ENCODE measurements at places on chromosomes 3 and 15.

GRCh38 chr15:70525551-70525950 is 237.8 kb downstream of the UACA start:
- no peak for DNase-seq

DNA sequence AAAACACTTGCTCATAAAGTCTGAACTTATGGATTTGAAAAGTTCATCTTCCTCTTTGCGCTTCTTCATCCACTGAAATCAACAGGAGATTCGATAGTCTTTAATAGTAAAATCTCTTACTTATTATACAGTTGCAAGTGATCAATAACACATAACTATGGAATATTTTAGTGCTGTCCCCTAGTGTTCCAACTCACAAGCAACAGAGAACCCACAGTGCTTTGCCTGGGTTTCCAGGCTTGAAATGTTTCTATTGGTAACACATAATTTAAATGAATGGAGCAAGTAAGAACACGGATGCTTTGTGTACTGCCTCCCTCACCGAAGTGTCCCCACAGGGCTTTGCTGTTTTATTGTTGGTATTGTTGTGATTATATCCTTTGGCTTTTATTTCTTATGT is 93.5 kb downstream of the WDR72 start:
- DNase-seq: no peak

GRCh38 chr15:60551781-60552161 is 72.8 kb upstream of the ICE2 start:
- DNase-seq: no peak

GRCh38 chr3:53103397-53104296 is 26.6 kb downstream of the RFT1 start:
- no peak for DNase-seq

DNA sequence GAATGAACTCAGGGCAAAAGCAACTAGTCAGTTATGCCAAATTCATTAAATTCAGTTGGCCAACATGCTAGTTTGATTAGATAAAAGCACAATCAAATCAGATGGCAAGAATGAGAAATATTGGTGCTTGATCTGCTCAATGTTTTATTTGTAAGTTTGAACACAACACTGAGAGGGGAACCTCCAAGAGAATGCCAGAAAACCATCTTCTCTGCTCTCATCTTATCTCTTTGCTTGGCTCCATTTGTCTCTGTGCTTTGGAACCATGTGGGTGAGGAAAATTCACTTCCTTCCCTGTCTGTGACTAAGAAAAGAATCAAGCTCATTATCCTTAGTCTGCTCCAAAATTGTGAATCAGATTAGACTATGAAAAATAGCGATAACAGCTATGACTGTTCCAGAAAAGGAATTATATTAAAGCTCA is 43.6 kb upstream of the DCBLD2 start:
- no peak for DNase-seq

DNA sequence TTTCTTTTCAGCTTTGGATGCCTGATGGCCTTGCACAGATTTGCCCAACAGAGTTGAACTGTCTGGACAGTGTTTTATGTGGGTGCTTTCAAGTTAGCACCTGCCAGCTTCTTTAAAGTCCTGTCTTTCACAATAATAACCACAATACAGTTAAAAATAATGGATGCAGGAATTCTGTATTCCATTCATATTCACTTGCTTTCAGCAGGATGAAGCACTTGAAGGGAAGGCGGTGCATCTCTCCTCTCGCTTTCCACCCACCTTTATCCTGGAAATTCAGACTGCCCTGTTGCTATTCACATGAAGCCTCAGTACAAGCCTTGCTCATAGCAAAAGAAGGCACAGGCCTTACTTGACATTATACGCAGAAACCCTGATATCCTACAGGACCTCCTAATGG is 26.5 kb upstream of the GYG1 start:
- no peak for DNase-seq

DNA sequence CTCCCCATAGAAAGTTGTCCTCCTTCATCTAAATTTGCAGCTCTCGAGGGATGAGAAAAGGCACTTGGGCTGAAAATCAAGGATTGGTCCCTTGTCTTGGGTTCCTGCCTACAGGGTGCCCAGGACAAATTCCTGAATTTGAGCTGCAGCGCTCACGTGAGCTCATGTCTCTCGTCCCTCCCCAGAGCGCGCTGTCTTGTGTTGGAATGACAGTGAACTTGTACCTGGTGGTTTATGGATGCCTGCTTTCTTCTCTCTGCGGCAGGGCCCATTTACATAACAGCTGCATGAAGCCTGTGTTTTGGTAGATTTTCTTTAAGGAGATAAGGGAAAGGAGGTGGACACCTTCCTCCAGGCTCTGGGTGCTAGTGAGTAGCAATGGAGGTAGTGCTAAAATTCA is 4.3 kb downstream of the RYR3 start:
- no peak for DNase-seq

DNA sequence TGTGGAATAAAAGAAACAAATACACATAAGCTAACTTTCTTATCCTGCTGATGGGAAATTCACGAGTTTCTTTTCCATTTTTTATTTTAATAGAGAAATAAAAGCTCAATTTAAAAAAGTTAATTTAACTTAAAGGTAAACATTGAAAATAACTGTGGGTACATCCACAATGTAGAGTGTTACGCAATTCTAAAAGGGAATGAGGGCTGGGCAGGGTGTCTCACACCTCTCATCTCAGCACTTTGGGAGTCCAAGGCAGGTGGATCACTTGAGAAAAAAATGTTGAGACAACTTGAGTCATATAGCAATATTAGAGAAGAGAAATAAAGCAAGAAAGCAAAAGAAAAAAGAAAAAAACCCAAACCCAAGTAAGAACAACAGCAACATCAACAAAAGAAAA is 207.0 kb downstream of the DIPK2A start:
- DNase-seq: no peak

- no peak for DNase-seq
These were observed 54.8 kb upstream of the LMCD1 start for GRCh38 chr3:8446845-8447244.

GRCh38 chr3:182621435-182622240 is 171.7 kb upstream of the ATP11B start:
- no peak for DNase-seq

DNA sequence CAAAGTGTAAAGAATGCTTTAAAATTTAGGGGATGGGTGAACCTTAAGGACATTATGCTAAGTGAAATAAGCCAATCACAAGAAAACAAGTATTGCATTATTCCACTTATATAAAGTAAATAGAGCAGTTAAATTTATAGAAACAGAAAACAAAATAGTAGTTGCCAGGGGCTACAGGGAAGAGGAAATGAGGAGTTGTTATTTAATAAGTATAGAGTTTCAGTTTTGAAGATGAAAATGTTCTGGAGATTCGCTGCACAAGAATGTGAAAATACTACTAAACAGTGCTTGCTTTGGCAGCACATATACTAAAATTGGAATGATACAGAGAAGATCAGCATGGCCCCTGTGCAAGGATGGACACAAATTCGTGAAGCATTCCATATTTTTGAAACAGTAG is 32.0 kb downstream of the DNAH12 start:
- peak; percentile 33 for DNase-seq

Measured in fibroblast of skin of scalp (primary cell).